Right lobe of liver (tissue), 6 donors: ENCODE measurements at places on chromosomes 3 and 15. TPM values are rescaled to one million over a fixed set of nuclear protein-coding genes. Genes with fewer than 3 reads are reported as not detected.

GRCh38 chr15:64247906-64248541, 85.2 kb upstream of the PPIB start:
- DNase-seq, result no peak
- peak overlapping the region; percentile 92 for H3K27ac ChIP-seq
- no peak overlapping the region for H3K4me3 ChIP-seq
- no peaks in the 10 kb centered on the region for H3K36me3 ChIP-seq
- H3K27me3 ChIP-seq, result no peaks in the 10 kb centered on the region

SLC35G2 gene
- 0.51 TPM for total RNA-seq

DNA sequence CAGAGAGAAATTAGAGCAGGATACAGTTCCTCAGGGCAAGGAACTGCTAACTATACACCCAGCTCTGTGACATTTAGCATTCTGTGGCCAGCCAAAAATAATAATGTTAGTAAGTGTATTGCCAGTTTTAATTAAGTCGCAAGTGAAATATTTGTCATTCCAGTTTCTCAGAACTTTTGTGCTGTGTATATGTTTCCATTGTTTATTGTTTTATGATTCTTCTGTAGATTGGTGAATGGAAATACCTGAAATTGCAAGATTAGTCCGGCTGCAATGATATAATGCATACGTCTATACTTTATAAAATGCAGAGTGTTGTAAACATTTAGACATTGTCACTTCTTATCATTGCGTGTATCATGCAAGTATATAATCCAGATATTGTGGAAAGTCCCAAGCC, 351.3 kb upstream of the GRM7 start:
- H3K4me1 ChIP-seq, result no peaks in the 10 kb centered on the region
- no peaks in the 10 kb centered on the region for H3K27me3 ChIP-seq
- H3K27ac ChIP-seq, result no peak overlapping the region

DNA sequence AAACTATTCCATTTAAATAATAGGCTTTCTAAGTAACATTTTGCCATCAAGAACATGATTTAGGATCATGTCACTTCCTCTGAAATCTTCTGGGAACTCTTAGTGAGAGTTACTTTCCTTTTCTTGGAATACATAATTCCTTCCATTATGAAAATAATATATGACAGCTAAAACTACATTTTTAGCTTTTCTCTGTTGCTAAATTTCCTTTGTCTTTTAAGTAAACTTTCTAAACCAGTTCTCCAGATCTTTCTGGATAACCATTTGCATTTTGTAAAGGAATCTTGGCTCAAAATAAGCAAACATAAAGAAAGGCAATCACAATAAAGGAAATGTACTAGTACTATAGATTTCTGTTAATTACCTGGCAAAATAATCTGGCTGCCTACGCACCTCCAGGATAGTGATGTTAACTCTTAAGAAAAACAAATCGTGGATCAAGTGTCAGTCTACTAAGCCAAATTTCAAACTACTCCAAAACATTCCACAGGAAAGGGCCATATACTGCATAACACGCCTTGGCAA, 165.7 kb downstream of the ZNF385D start:
- H3K36me3 ChIP-seq, result no peaks in the 10 kb centered on the region
- H3K4me3 ChIP-seq, result no peak overlapping the region
- DNase-seq, result no peak
- H3K27ac ChIP-seq, result no peak overlapping the region
- no peaks in the 10 kb centered on the region for H3K4me1 ChIP-seq

DNA sequence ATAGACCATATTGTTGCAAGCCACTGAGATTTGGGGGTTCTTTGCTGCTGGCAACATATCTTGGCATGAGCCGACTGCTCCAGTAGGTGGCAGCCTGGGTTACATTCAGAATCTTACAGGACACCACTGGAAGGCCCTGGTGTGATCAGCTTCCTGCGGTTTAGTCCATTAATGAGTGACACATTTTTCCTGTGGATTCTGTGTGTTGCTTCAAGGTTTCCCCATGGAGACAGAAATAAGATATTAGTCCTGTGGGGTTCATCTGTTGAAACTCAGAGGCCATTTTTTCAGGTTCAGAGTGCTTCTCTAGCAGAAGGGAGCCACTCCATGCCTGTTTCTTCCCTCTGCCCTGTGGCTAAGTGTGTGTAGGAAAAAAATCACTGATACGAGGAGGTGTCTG, 116.2 kb downstream of the MFSD1 start:
- H3K4me3 ChIP-seq, result no peak overlapping the region
- no peaks in the 10 kb centered on the region for H3K36me3 ChIP-seq
- H3K4me1 ChIP-seq, result no peaks in the 10 kb centered on the region
- no peak overlapping the region for H3K27ac ChIP-seq
- no peaks in the 10 kb centered on the region for H3K27me3 ChIP-seq

UACA gene
- total RNA-seq, result 22.3 TPM

TUSC7 gene
- total RNA-seq, result not detected
